ENCODE measurements at places on chromosomes 4 and X.
A peak's percentile ranks its signal among the peaks of the same experiment; 100 is the strongest.

DNA sequence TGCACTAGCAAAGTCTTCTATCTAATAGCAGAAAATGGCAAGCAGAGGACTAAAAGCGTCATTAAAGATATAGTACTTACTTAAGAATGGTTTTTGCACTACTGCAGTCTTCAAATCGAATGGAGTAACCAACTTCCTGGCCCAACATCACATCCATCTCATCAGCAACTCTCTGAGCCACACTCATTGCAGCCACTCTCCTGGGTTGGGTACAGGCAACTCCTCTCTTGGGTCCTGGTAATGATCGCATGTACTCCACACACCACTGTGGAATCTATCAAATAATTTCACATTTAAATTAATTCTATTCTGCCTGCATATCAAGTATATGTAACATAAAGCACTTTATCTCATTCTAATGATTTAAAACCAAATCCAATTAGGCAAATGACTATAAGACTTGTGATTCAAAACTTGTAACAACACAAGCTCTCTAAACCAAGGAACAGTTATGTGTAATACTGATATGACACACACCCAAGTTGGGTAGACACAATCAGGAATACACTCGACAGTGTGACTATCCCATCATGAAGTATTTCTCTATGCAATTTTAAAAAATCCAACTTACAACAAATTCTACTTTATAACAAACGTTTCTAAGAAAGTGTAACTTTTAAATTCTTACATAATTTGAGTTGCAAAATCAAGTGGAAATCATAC, 13.6 kb downstream of the DHX15 start:
- no peak for DNase-seq

DNA sequence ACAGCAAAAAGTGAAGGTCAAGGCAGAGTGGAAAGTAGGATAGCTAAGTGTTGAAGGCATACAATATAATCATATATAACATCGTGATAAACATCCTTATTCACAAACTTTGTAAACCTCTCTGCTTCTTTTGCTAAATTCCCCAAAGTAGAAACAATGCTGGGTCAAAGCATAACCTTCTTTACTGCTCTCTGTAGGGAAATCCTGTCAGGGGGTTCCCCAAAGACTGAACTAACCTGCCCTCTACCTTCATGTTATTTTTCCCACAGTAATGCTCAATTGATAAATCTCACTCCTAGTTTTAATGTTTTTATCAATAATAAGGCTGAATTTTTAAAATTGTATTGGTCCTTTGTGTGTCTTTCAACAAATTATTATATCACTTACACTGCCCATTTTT, 55.7 kb downstream of the DCHS2 start:
- no peak for DNase-seq

DNA sequence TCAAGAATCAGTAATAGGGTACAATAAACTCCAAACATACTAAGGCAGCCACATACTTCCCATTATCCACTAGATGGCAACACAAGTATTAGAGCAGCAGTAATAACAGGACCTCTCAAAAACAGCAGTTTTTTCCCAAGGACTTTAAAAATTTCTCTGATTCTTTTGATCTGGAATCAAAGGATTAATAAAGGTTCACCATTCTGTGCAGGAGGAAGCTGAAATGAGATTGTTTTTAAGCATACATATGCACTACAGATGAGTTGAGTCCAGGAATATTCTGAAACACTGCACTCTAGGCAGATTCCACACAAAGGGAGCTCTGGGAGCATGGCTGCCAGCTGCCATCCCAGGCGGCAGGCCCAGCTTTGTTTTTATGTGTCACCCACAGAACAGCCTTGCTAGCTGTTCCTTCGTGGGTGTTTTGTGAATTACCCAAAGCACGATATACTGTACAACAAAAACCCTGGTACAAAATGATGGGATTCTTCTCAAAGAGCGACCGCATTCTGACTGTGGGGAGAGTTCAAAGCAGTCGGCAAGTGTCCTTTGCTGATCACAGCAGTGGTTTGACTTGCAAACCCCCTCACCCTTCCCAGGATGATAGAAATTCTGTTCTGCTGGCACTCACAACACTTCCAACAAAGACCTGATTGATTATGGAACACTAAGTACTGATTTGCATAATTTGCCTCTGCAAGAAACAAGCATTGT, 61.0 kb downstream of the STX18 start:
- no peak for DNase-seq

DNA sequence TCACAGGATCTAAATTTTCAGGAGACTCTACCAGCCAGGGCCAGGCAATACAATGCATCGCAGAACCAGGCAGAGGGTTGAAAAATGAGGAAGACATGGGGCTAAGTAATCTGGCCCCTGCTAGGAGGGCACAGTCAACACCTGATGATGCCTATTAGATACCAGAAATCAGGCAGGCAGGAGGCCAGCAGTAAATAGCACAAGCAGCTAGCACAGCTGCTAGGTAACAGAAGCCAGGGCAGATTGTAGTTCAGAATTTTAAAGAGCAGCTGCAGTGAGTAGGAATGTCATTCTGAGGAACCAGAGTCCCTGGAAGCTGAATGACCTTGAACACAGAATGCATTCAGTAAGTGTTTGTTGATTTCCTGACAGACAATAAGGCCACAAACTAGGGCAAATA, 38.8 kb upstream of the TRPC5OS start:
- DNase-seq: no peak

- no peak for DNase-seq
Measured at GRCh38 chrX:28697732-28698131, 110.5 kb downstream of the IL1RAPL1 start.

DNA sequence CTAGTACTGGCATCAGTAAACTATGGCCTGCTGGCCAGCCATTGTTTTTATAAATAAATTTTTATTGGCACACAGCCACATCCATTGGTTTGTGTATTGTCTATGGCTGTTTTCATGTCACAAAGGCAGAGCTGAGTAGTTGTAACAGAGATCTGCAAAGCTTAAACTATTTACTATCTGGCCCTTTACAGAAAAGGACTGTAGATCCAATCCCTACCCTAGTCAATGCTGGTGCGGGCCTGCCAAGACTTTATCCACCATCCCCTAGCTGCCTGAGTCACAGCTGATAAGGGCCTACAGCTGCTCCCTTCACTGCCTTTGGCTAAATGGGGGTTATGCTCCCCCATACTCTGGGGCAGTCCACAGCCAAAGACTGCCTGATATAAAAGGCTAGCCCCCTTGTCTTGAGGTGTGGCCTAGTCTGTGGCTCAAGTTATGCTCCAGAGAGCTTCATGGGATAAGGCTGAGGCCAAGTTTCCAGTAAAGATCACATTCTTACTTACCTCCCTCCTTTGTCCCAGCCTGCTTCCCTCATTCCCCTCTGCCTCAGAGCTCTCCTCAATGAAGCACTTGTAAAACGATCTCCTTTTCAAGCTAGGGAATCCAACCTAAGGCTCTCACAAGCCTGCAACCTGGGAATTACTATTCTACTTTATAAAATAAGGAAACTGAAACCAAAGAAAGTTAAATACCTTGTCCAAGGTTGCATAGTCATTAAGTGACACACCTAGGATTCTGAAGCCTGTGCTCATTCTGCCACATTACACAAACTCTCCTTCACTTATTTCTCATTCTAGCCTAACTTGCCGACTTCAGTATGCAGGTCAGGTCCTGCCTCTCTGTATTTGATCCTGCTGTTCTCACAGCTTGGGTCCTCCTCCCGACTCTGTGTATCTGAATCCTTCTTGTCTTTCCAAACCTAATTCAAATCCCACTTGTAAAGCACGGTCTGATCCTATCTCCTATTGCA, 20.7 kb downstream of the ACE2 start:
- no peak for DNase-seq

DNA sequence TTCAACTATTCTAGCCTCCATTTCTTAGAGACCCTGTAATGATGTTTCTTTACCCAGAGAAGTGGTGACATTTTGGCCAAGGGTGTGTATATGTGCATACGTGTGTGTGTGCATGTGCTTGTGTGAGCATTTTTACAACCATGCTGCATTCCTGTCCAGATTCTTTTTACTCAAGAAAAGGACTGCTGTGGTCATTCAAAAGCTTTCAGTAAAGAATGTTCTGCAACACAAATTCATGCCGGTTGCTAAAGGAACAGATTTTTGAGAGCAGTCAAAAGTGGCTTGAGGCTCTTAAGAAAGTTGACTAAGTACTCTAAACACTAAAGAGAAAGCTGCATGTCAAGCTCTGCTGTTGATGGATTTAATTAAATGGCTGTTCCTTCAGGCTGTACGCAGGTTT, 65.0 kb upstream of the FMR1 start:
- DNase-seq: no peak

- DNase-seq: peak; percentile 38
Measured at GRCh38 chr4:40055863-40056715, 561 bp upstream of the N4BP2 start.

GRCh38 chr4:20925176-20925575, 224.9 kb downstream of the PACRGL start:
- no peak for DNase-seq

DNA sequence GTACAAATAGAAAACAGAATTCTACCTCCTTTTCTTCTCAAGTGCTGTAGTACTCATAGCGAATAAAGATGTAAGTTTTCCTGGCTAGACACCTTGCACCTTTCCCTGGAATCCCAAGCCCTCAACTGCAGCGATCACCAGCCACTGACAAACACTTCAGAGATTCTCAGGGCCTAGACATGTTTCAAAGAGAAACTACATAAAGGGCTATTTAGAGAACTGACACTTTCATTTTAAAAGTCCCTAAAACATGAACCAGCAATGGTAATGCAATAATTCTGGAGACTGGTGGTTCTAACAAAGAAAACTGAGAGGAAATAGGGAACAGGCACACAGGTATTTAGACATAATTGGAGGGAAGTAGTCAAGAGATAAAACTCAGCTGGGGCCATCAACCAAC, 35.7 kb downstream of the FANCB start:
- DNase-seq: no peak

DNA sequence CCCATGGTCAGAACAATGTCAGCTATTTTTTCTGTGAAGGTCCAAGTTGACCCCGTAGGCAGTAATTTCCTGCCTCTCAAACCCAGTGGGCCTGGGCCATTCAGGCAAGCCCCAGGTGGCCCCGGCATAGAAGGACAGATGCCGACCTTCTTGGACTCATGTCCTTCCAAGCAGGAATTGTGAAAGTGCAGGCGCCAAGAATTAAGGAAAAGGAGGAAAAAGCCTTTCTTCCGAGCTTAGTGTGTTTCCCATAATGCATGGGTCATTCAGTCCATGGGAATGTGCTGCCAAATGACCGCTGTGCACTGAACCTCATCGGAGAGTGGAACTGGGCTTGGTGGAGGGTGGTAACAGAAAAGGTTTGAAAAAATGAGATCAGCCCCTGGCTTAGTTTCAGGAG, 196.5 kb upstream of the HS3ST1 start:
- no peak for DNase-seq

- no peak for DNase-seq
Measured at GRCh38 chr4:140059159-140059558, 94.8 kb downstream of the MAML3 start.

- no peak for DNase-seq
Measured at GRCh38 chr4:136687118-136687517, 845.2 kb downstream of the PCDH18 start.

DNA sequence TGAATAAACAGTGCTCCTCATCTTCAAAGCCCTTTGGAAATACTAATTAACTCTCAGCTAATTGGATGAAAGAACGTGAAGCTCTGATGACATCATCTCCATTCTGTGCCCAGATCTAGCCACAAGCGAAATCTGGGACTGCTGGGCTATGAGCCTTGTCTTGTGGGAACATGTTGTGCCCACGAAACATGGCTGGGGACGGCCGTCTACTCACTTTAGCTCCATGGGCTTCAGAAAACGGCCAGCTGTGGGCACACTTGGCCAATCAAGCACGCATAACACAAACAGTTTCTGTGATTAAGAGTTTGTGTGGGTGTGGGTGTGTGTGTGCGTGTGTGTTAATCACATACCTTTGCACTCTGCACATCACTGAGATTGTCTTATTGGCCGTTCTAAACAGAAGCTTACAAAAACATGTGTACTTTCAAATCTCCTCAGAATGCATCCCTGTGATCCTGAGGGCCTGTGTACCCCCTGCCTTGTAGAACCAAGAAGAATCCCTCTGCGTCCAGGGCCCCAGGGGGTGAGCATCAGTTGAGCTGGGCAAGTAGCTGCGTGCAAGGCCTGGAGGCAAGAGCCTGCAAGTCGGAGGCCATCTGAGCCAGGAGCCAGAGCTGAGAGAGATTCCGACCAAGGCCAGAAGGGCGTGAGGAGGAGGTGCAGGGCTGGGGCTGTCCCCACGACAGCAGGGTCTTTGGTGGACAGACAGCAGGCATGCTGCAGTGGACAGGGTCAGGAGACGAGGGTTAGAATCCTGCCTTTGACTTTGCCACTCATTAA, 18.7 kb upstream of the ZNF185 start:
- DNase-seq: no peak

DNA sequence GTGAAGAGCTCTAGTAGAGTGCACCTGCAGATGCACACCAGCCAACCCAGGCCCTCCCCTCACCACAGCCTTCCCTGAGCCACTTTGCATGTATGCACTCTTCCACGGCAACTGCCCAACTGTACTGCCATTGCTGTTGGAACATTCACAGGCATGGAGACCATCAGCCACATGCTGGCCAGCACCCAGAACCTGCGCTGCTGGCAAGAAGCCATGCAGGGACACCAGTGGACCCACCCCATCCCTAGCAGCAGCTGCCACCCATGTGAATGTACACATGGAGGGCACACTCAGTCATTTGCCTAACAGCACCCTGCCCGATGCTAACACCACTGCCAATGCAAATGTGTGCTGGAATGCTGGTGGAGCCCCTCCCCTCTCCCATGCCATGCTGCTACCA, 35.6 kb downstream of the FAM47B start:
- DNase-seq: no peak

- no peak for DNase-seq
Measured at GRCh38 chrX:73647632-73648322, 84.8 kb downstream of the CHIC1 start.

- DNase-seq: no peak
Measured at GRCh38 chrX:154482786-154483185, 3.6 kb downstream of the UBL4A start.

DNA sequence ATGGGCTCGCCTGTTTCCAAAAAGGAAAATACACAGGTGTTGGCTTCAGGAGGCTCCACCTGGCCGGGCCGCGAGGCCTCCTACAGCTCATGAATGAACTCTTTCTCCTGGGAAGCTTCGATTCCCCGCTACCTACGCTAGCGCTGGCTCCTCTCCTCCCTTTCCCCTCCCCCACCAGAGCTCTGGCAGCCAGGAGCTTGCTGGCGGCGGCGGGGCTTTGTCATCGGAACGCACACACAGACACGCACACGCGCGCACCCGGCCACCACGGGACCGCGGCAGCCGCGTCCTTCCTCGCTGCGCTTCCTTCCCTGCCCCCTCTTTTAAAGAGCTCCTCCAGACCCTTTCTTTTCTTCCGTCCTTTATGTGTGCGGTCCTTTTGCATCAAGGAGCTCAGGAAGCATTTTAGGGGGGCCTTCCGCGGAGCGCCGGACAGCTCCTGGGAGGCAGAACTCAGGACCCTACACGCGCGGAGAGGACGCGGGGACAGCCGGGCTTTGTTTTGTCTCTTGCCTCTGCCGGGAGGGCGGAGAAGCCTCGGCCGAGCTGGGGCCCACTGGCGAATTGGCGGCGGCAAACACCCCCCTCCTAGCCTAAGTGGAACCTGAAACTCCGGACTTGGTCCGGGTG, 70.2 kb upstream of the BCOR start:
- DNase-seq: no peak

GRCh38 chr4:127370604-127371003, 262.2 kb upstream of the INTU start:
- no peak for DNase-seq

- no peak for DNase-seq
Measured at GRCh38 chr4:155735496-155735895, 23.3 kb upstream of the GUCY1B1 start.

Data from stimulated activated CD8-positive, alpha-beta memory T cell treated with anti-CD3 and anti-CD28 coated beads, Interleukin-15, amount 100 ng/mL, for 24 hours (primary cell).